Aortic smooth muscle cell (primary cell): ENCODE measurements at places on chromosomes 3 and 15. TPM values are rescaled to one million over a fixed set of nuclear protein-coding genes. Genes with fewer than 3 reads are reported as not detected.

ZIC4 gene
- 0.06 TPM in 1 of 2 replicates, not detected in the other for total RNA-seq

GASK1A gene
- total RNA-seq, result 0.62 and 0.92 TPM in 2 replicates

PTH1R gene
- total RNA-seq, result 0.06 and 0.13 TPM in 2 replicates

CLDN1 gene
- total RNA-seq, result not detected in 2 replicates

IL20RB gene
- 0.31 and 0.53 TPM in 2 replicates for total RNA-seq
